ENCODE measurements at places on chromosomes 1 and 21.

DNA sequence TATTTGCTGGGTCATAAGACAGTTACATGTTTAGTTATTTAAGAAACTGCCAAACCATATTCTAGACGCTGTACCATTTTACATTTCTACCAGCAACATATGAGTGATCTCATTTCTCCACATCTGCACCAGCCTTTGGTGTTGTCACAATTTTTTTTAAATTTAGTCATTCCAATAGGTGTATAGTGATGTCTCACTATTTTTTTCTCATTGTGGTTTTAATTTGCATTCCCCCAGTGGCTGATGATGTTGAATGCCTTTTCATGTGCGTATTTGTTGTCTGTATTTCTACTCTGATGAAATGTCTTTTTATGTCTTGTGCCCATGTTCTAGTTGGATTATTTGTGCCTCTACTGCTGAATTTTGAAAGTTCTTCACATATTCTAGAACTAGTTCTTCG is 38.4 kb downstream of the NFASC start:
- DNase-seq = peak; percentile 34

- no peak for DNase-seq
Measured at GRCh38 chr1:184965944-184966860, 8.1 kb downstream of the NIBAN1 start.

GRCh38 chr1:8551057-8551456 is 233.1 kb downstream of the SLC45A1 start:
- no peak for DNase-seq

DNA sequence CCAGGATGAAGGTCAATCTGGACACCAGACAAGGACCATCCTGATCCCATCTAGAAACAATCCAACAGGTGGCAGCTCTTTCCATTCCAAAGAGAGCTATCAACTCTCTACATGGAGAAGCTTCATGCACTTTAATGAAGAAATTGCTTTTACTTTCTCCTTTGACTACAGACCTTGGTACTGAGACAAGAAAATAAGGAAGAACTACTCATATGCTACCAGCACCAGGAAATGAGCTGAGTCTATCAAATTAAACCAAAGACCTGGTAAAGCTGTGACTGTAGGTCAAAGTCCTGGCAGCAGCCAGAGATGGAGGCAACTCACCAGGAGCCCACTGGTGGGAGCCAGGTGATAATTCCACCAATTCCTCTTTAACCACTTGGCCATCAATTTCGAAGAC is 64.3 kb upstream of the LRRC8B start:
- no peak for DNase-seq

GRCh38 chr1:75233302-75233929 is 99.2 kb downstream of the LHX8 start:
- peak; percentile 11 for DNase-seq

DNA sequence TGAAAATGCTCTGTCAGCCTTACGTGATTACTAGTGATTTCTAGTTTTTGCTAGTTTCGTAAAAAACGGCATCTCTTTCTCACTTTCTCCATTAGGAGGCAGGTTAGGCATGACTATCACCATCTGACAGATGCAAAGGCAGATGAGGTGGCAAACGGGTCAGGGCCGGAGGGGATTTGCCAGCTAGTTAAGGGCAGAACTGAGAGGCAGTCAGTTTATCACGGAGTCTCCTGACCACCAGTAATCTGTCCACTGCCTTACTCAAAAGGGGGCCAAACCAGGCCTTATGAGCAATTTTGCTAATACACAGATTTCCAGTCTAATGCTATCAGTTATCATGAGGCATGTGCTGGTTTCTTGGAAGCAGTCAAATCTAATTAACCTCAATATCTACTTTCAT is 159.3 kb downstream of the TSEN15 start:
- no peak for DNase-seq

DNA sequence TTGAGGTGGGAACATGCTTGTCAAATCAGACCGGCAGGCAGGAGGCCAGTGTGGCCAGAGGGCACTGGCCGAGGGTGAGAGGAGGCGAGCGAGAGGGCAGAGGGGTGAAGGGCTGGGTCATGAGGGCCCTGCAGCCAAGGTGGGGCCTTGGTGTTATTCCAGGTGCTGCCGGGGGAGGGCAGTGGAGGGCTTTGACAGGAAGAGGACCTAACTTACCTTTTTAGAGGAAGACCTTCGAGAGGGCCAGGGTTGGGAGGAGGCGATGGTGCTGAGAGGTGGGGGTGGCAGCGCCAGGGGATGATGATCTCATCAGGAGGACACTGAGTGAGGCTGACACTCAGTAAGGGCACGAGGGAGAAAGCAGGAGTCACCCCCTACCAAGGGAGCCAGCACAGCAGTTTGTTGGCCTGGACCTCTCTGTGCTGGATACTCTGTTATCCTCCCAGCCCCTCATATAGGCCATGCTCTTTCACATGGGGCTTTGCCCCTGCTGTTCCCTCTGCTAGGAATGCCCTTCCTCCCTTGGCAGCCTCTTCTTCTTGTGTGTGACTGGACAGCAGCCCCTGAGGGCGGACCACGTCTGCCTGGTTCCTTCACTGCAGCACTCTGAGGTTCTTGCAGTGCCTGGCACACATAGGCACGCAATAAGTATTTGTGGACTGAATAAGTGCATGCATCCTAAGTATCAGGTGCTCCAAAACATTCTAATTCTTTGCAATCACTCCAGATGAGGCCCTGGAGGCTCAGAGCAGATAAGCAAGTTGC is 7.5 kb upstream of the TTC22 start:
- DNase-seq = no peak

DNA sequence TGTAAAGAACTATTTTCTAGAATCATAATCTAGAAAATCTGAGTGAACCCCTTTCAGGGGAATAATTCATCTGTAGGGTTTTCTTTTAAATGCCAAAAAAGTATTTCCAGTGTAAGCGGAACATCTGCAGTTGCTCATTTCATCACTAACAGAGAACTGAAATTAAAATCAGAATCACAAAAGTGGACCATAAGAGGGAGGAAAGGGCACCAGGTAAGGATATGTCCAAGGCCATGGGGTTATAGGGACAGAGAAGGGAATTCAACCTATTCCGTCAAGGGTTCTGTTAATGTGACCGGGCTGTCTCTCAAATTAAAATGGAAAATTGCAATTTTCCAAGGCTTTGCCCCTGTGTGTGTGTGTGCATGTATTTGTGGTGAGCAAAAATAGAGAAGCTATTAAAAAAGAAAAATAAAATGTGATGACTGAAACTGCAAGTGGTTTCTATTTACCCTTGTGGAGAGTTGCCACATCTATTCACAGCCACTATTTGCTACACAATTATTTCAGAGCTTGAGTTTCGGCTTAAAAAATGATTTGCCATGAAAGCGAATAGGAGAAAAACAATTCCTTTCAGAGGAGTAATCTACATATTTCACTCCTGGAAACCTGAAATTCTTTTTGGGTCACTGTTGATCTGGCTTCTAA is 53.1 kb downstream of the APP start:
- DNase-seq = peak; percentile 18

GRCh38 chr1:156704930-156705320 is 458 bp downstream of the CRABP2 start:
- DNase-seq = peak; percentile 78

DNA sequence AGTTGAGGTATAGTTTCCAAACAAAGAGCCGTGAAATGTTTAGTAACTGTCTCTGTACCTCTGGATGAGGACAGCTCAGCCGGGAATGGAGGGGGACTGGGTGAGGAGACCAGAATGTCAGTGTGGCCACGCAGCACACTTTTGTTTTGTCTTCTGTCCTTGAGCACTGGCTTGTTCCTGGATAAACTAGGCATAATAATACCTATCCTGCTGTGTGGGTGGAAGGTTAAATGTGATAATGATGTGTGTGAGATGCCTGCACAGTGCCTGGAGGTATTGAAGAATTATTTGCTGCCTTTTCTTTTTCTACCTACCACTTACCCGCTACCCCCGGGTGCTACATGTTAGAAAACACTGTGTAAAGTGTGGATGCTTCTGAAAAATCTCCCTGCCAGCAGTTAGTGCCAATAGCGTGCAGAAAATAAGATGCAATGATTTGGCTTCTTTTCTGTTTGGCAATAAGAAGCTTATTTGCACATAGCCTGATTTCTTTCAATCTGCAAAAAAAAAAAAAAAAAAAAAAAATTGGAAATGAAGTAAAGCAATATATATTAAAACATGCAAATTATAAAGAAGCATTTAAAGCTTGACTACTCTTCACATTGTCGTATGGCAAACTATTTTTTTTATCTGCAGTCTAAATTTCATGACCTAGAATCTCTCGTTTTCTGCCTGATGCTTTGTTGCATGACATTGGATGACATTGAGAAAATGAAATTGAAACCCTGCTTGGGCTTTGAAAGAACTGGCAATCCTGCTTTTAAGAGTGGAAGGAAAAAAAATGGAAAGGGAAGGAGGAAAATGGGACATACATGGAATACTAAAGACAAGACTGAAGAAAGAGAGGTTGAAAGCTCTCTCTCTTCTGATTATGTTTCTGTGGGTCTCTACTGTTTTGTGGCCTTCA is 89.5 kb downstream of the DISC1 start:
- DNase-seq = no peak

- no peak for DNase-seq
Measured at GRCh38 chr1:42154685-42155084, 1.5 kb downstream of the GUCA2B start.

GRCh38 chr1:207355060-207355459 is 33.6 kb downstream of the CD55 start:
- no peak for DNase-seq

- peak; percentile 85 for DNase-seq
Measured at GRCh38 chr21:29299046-29299915, 559 bp downstream of the BACH1 start.

DNA sequence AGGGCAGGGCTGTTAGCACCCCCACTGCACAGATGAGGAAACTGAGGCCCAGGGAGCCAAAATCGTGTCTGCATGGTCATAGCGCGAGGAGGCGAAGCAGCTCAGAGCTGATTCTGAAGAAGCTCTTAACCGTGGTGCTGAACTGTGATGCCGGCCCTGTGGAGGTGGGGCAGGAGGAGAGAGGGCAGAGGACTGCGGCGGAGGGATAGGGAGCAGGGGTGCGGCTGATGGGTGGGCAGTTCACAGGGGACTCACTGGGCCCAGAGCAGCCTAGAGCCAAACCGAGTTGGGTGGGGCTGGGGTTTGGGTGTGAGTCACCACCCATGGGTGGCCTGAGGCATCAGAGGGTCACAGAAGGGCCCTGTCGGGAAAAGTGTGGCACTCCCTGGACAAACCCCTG is 74.7 kb downstream of the RAP1GAP start:
- no peak for DNase-seq
